ENCODE measurements at places on chromosomes 2 and 18.

DNA sequence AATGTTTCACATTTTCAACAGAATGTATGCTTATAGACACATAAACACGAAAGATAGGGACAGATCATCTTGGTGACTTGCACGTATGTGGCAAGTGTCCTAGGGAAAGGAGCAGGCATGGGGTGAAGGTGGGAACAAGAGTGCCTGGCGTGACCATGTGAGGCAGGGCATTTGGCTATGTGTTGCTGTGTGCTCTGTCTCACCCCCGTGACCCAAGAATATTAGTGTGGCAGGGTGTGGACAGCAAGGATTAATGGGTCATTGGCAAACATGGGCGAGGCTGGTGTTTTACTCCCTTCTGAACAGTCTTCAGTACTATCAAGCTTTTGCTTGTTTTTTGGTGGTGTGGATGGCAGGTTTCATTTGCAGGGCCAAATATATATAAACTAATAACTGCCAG lies 1.3 kb upstream of the VWA3B start:
- DNase-seq: no peak

DNA sequence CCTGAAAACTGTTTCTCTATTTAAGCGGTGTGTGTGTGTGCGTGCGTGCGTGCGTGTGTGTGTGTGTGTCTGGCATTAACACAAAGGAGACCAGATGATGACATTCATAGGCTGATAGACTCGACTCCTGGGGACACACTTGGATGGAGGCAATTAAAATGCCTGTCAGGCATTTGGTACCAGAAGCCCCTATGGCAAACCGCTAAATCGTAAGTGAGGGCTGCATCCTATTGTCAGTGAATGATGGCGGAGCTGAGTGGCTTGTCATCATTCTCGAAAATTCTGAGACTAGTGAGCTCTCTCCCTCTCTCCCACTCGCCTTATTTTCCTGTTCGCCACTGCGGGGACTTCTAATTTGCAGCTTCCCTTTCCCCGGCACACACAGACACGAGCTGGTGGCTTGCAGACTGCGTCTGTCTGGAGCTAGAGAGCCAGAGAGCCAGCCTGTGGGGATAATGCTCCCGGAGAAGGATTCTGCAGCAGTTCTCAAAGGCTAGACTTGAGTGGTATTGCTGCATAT lies 155.4 kb downstream of the MAP2 start:
- no peak for DNase-seq

DNA sequence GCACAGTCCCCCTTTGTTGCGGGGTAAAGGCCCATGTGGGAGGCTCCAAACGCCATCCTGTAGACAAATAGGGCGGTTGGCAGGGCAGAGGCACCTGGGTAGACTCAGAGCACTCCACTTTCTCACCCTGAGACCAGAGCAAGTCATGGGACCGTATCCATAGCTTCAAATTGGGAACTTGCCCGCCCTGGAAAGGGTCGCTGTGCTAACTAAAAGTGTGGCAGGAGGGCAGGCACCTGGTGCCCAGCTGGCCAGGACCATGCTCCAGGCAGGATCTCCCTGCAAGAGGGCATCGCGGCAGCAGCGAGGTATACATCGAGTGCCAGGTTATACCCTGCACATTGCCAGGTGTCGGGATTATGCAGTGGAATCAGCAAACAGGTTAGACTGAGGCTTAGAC lies 20.8 kb upstream of the SCLY start:
- DNase-seq: no peak

GRCh38 chr18:28837100-28837499 lies 660.2 kb upstream of the CDH2 start:
- DNase-seq: no peak

DNA sequence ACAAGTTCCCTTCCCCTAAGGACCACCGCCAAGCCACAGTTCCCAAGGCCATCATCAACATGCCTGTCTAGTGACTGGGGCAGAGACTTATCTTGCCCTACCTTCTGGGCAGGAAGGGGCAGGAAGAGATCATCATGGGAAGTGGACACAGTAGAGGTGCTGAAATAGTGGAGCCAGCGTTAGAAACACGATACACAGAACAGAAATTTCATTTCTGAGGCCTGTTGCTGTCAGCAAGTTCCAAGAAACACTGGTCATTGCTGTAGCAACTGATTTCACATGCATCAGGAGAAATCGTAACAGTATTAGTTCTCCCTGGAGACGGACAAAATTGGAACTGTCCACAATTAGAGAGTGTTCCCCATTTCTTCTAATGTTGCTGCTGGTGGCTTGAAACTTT lies 83.0 kb downstream of the COLEC12 start:
- no peak for DNase-seq
